Stimulated activated CD8-positive, alpha-beta memory T cell treated with anti-CD3 and anti-CD28 coated beads, Interleukin-4, amount 100 ng/mL, for 1 hour (primary cell): ENCODE measurements at places on chromosomes 7 and 10.

DNA sequence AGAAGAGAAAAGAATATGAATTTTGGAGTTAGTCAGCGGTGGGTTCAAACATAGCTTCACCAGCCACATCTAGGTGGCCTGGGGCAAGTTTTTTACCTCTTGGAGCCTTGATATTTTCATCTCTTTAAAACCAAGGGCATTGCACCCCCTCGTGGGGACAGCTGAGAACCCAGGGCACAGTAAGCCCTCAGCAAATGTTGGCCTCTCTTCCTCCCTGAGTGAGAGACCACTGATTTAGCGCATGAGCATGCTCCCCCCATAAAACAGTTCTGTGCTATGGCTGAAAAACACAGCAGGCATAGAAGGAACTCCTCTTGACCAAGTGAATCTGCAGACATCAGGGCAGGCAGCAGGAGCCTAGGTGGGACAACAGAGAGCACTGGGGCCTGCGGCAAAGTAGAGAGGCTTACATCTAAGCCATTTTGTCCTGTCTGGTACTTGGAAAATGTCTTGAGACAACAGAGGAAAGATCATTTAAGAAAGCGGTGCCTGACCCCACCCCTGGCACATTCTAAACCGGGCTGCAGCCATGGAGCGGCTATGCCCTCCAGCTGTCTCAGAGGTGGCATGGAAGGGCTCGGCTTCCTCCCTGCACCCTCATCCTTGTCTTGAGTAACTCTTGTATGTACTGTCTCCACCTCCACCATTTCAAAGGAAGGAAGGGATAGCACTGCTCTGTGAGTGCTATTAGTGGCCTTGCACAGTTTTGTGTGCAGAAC is 94.7 kb downstream of the ARHGAP22 start:
- no peak for DNase-seq

DNA sequence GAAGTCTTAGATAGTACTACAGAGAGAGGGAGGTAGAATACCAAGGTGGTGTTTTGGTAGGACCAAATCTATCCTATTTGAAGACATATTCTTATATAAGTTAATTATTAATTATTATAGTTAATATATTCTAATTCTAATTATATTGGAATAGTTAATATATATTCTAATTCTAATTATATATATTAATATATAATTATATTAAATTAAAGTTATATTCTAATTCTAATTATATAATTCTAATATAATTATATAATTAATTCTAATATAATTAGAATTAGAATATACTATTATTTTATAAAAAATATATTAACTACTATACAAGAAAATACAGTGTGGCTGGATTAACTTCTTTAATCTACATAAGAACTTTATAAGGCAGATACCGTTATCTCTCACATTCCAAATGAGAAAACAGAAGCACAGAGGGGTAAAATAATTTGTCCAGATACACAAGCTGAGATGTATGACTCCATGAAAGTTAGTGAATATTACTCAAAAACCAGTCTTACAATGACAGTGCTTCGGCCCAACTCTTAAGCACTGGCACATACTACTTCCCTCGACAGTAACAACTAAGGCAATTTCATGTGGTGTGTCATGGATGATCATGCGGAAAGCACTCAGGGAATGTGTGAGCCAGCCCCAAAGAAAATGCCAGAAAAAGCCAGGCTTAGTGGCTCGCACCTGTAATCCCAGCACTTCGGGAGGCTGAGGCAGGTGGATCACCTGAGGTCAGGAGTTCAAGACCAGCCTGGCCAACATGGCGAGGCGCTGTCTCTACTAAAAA is 42.6 kb downstream of the TYW1B start:
- DNase-seq, result no peak

- DNase-seq, result no peak
Measured at GRCh38 chr10:31321396-31321941, 2.5 kb downstream of the ZEB1 start.

DNA sequence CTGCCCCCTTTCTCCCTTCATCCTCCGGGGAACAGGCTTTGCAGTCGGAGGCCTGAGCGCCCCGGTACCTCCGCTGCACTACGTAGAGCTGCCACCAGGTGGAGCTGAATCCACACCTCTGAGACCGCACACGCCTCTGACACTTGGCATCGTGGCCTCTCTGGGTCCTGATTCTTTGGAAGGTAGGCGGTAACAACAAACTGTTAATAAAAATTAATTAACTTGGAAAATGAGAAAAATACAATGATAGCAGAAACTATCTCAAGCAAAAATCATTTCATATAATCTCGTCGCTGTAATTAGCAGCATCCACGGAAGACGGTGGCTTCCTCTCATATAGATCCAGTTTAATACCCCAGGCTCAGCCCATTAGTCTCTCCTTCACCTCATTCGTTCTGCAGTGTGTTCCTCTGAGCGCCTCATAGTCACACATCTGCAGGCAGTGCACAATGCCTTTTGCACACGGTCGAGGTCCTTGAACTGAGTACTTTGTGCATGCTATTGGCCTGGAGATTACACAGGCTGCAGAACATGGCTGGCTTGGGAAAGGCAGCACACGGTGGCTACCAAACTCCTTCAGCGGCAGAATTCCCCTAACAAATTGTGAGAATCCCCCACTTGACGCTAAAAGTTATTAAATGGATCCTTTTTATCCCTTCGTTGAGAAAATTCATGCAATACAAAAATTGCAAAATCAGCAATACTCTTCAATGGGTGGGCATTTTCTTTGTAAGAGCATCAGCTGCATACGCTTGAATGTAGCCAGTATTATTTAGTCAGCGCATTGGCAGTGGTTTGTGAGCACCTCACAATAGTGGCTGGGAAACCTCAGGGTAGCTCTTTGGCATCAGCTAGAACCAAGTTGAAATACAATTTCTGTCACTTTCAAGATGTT is 18.7 kb downstream of the OR9A2 start:
- DNase-seq, result peak; percentile 64

- no peak for DNase-seq
Measured at GRCh38 chr10:80165173-80165572, 32.6 kb downstream of the PLAC9 start.

DNA sequence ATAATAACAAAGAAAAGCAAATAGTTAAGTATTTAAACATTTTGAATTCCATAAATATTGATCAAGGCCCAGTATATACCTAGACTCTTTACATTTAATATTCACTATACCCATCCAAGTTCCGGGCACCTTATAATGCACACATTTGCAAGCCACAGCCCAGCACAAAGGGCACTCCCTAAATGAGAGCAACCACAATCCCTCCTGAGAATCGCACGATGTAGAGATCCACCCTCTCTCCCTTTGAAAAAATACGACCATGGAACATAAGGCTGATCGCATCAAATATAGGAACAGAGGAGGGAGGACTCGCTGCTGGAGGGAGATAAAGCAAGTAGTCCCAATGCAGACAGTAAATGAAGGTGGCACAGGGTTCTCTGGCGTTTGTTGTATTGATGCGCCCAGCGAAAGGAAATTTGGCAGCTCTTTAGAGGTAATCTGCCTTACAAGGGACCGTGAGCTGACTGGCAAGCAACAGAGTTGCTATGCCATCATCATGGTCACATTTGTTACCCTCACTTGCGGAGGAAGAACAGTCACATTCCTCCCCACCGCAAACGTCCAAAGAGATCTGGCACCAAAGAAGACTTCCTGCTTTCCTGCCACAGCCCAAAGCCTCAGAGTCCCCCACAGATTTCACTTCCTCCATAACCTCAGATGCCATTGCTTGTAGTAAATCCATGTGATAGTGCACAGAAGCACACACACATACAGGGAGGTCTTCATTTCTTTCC is 16.1 kb upstream of the TAS2R40 start:
- no peak for DNase-seq

- no peak for DNase-seq
Measured at GRCh38 chr10:73471226-73471625, 24.6 kb downstream of the PPP3CB start.

- DNase-seq, result no peak
Measured at GRCh38 chr10:32417911-32418547, 27.9 kb upstream of the CCDC7 start.

GRCh38 chr7:52928591-52928990 is 106.8 kb upstream of the POM121L12 start:
- no peak for DNase-seq

GRCh38 chr10:7071421-7071820 is 339.4 kb downstream of the SFMBT2 start:
- DNase-seq, result no peak

DNA sequence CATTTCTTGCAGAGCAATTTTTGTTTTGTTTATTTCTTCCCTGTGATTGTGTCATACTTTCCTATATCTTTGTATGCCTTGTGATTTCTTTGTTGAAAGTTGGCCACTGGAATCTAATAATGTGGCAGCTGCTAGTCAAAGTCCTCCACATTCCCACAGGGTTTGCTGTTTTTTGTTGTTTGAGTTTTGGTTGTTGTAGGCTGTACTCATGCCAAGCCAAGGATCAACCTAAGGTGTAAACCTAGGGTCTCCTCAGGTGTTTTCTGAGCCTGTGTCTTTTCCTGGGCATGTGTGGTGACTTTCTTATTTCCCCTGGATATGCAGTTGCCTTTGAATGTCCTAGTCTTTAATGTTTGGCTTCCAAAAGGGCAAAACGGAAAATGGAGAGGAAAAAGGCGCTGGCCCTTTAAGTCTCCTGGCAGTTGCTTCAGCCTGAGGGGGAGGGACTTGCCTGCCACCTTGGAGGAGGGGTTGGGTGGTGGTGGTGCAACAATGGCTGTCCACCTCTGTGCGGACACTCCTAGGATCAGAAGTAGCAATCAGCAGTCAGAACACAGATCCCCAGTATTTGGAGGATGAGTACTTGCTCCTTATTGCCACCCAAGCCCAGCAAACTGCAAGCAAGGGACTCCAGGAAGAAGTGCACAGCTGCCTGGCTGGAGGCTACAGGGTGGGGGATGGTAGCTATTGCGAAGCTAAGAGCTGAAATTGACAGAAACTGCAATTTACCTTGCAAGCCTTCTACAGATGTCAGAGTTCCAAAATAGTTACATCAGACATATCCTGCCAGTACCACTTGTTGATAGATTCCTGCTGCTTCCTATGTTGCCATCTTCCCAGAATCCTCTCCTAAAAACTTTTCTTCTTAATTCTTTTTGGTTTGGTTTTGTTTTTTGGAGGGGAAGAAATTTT is 5.6 kb upstream of the ZNF518A start:
- DNase-seq, result no peak

- no peak for DNase-seq
Measured at GRCh38 chr7:84088802-84089201, 105.8 kb downstream of the SEMA3A start.

GRCh38 chr10:68781613-68782574 is 45.4 kb upstream of the STOX1 start:
- no peak for DNase-seq

- no peak for DNase-seq
Measured at GRCh38 chr10:133454204-133454893, 604 bp downstream of the SCART1 start.

DNA sequence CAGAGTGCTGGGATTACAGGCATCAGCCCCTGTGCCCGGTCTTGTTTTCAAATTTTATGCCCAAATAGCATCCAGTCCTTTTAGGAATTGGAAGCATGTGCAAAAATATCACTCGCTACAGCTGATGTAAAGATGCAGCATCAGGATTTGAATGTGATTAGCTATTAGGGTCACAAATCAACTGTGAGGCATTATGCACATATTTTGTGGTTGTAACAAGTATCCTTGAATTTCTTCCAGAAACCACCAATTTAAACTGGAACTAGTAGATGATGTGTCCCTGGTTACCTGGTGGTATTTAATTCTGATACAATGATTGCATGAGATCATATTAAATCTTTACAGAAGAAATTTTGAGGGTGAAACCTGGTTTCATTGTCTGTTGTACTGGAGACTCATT is 41.0 kb upstream of the ITGA8 start:
- DNase-seq, result no peak

DNA sequence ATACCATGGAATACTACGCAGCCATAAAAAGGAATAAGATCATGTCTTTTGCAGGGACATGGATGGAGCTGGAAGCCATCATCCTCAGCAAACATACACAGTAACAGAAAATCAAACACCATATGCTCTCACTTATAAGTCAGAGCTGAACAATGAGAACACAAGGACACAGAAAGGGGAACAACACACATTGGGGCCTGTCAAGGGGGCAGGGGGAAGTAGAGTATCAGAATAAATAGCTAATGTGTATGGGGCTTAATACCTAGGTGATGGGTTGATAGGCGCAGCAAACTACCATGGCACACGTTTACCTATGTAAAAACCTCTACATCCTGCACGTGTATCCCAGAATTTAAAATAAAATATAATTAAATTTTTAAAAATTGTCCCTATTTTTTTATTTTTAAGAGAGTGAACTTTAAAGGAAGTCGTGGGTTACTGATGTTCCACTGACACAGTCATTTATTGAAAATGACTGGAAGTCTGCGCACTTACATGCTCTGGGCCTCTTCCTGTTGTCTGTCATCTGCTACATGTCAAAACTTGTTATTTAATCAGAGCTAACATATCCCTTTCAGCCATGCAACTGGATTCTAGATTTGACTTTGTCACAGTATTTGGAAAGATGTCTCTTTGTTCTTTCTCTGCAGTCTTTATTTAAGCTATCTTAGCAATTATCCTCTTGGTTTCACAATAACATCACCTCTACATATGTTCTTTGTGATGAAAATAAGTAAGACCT is 73.7 kb upstream of the ABCB5 start:
- no peak for DNase-seq

DNA sequence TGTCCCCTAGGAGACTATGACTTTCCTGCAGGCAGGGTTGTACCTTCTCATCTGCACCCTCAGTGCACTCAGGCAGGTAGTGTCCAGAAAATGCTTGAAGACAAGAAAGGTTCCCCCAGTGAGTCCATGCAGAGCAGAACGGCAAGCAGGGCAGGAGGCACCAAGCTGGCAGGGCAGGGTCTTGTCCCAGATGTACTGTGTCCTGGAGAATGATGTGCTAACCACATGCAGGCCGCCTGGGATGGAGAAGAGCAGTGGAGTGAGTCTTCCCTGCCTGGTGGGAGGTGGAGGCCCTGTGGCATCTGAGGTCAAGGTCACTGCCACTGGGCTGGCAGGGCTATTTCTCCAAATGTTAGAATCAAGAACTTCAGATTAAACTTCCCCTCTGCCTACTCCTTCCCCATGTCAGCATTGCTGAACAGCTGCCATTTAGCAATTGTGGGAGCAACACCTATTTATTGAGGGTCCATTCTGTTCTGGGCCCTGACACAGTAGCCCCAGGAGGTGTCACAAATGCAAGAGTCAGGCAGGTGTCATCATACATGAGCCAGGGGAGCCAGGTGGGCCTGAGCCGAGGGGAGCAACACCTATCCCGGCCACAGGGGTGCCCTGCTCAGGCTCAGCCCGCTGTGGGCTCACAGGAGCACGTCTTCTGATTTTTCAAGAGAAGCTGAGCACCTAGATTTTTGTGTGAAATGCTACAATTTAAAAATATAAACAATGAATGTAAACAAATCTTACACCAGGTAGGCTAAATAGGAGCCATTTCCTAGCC is 34.1 kb downstream of the PTPRE start:
- no peak for DNase-seq
